ENCODE measurements at places on chromosomes 5 and 9.
A peak's percentile ranks its signal among the peaks of the same experiment; 100 is the strongest.

- no peak for DNase-seq
Measured at GRCh38 chr5:133405275-133406034, 206.9 kb downstream of the FSTL4 start.

DNA sequence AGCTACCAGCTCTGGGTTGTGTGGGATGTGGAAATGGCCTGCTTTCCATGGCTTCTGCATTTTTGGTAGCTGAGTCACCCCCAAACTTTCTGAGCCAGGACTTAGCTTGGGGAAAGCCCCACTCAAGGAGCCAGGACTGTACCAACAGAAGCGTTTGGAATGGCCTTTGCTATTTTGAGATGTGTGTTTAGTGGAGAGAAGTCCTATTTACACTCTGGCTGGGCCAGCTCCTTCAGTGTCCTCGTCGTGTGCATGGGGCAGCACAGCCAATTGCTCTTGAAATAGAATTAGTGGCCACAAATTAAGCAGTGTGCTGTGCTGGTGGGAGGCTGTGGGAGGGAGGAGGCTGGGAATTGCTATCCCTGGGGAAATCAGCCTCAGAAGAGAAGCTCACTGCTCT, 51.6 kb downstream of the ENTREP1 start:
- no peak for DNase-seq

- no peak for DNase-seq
Measured at GRCh38 chr5:117893211-117893610, 1095.1 kb downstream of the DTWD2 start.

- peak; percentile 34 for DNase-seq
Measured at GRCh38 chr5:137935190-137935589, 45.9 kb downstream of the PKD2L2 start.

- DNase-seq, result no peak
Measured at GRCh38 chr5:150323092-150323491, 20.4 kb upstream of the ARSI start.

DNA sequence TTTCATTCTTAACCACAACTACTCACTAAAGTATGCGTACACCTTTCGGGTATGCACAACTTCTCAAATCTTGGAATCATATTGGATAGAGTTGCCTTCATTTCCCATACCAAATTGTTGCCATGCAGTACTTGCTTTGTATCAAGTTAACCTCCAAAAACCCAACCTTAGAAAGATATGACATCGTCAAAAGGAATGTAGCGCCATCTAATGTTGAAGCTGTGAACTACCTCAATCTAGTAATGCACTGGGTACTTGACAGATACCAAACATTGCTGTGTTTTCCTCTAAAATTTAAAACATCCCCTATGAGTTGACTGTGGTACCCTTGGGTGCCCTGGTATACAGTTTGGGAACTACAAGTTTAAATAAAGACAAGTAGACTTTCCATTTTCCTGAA, 318.4 kb downstream of the ARL15 start:
- DNase-seq, result no peak

DNA sequence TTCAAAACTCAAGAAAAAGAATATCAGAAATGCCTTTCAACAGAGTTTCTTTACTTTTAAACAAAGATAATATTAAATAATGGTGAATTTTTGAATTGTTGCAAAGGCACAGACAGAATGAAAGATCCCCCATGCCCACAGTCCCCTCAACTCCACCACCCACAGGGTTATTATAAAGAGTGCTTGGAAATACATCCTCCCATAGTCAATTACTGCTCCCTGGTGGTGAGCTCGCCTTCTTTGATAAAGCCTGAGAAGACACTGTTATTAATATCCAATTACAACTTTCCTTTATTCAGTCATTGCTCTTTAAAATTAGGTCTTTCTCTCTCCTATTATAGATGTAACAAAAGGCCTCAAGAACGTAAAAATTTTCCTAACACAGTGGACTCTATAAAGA, 490.2 kb upstream of the RORB start:
- DNase-seq, result no peak
